ENCODE measurements at places on chromosomes 7 and 10. TPM values are rescaled to one million over a fixed set of nuclear protein-coding genes. Genes with fewer than 3 reads are reported as not detected.
A peak's percentile ranks its signal among the peaks of the same experiment; 100 is the strongest.

The PTPRZ1 gene
- not detected for total RNA-seq

DNA sequence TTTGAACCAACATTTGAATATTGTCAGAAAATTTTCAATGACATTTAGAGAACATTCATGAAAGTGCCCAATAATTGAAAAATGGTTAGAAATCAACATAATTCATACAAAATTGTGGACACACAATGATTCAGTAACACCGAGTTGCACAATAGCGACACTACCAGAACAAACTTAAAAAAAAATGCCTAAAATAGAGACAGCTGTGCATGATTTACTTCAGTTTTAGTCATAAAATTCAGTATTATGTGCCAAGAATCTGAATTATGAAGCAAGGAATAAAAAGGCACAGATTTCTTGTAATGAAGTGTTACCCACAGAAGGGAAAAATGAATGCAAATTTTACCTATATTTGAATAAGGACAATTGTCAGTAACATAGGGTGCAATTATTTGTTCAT, 396.0 kb downstream of the SEMA3D start:
- H3K4me3 ChIP-seq: no peak overlapping the region
- DNase-seq: no peak
- H3K27ac ChIP-seq: no peak overlapping the region
- H3K4me1 ChIP-seq: no peaks in the 10 kb centered on the region
- H3K27me3 ChIP-seq: peaks cover 2% of the 10 kb centered on the region

The GNAT3 gene
- not detected for total RNA-seq

- H3K27ac ChIP-seq: no peak overlapping the region
- H3K27me3 ChIP-seq: peaks cover 7% of the 10 kb centered on the region
- no peak for DNase-seq
- H3K4me3 ChIP-seq: no peak overlapping the region
Observed at GRCh38 chr10:10935032-10935431, 82.6 kb upstream of the CELF2 start.

The LEP gene
- total RNA-seq: not detected

The CCL24 gene
- total RNA-seq: not detected

DNA sequence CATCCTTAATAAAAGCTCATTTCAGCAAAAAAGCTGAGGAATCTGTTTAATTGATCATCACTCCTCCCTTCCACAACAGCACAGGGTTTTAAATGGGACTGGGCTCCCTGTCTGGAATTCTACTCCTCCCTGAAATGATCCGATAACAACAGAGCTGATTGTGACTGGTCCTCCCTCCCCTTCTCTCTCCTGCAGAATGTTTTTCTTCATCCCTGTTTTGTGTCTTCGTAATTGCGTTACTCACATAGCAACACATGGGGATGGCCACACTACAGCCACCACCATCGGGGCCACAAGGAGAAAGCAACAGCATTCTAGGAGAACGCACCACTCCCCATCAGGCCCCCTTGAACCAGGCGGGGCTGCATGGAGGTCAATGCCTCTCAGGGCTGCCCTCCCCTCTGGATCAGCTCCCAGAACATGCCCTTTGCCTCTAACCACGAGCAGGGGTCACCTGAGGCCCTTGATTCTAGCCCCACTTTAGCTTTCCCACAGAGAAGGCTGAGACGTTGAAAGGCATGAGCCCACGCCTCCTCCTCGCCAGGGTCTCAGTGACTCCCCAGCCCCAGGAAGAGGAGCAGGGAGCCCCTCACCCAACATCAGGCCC, 152.6 kb downstream of the PLXNA4 start:
- H3K4me1 ChIP-seq: peaks cover 32% of the 10 kb centered on the region
- H3K36me3 ChIP-seq: peaks cover 30% of the 10 kb centered on the region
- peaks cover 13% of the 10 kb centered on the region for H3K27me3 ChIP-seq
- no peak for DNase-seq

- no peaks in the 10 kb centered on the region for H3K36me3 ChIP-seq
- H3K27ac ChIP-seq: no peak overlapping the region
- DNase-seq: no peak
- H3K4me1 ChIP-seq: no peaks in the 10 kb centered on the region
- no peaks in the 10 kb centered on the region for H3K27me3 ChIP-seq
- H3K4me3 ChIP-seq: no peak overlapping the region
Observed at GRCh38 chr10:76554033-76554408, 1083.6 kb downstream of the KCNMA1 start.

The DYNC1I1 gene
- not detected for total RNA-seq

GRCh38 chr10:77391605-77392235, 245.9 kb downstream of the KCNMA1 start:
- H3K27me3 ChIP-seq: peaks cover 6% of the 10 kb centered on the region
- peaks cover 5% of the 10 kb centered on the region for H3K4me1 ChIP-seq
- DNase-seq: peak; percentile 36
- H3K36me3 ChIP-seq: no peaks in the 10 kb centered on the region
- no peak overlapping the region for H3K4me3 ChIP-seq

GRCh38 chr10:116688241-116688711, 54.1 kb downstream of the HSPA12A start:
- no peaks in the 10 kb centered on the region for H3K36me3 ChIP-seq
- H3K27me3 ChIP-seq: peaks cover 22% of the 10 kb centered on the region
- H3K4me1 ChIP-seq: no peaks in the 10 kb centered on the region
- no peak overlapping the region for H3K27ac ChIP-seq
- DNase-seq: no peak

DNA sequence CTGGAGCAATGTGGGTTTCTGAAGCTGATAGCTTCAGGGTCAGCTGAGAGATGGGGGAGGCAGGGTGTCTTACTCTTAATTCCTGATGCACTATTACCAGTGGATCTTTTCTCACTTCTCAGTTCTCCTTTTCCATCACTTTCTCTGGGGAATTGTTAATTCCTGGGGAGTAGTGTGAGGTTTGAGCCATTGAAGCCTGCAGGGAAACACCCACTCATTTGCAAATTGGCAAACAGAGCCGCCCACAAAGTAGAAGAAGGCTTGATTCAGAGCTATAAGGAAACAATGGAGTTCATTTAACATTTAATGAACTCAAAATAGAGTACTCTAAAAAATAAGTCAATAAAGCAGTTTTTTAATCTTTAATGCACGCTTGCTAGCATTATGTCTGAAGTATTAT, 4.3 kb upstream of the TECTB start:
- DNase-seq: no peak
- H3K4me1 ChIP-seq: no peaks in the 10 kb centered on the region
- H3K27ac ChIP-seq: no peak overlapping the region
- H3K4me3 ChIP-seq: no peak overlapping the region
- H3K27me3 ChIP-seq: peaks cover 12% of the 10 kb centered on the region

The ATRNL1 gene
- total RNA-seq: not detected

- H3K4me1 ChIP-seq: peaks cover 15% of the 10 kb centered on the region
- H3K27me3 ChIP-seq: no peaks in the 10 kb centered on the region
- no peak for DNase-seq
- H3K27ac ChIP-seq: no peak overlapping the region
Observed at GRCh38 chr7:2734751-2735571, 47.0 kb downstream of the AMZ1 start.

- H3K36me3 ChIP-seq: no peaks in the 10 kb centered on the region
- no peak for DNase-seq
- H3K4me3 ChIP-seq: no peak overlapping the region
- no peak overlapping the region for H3K27ac ChIP-seq
- peaks cover 34% of the 10 kb centered on the region for H3K27me3 ChIP-seq
Observed at GRCh38 chr7:159142730-159143129, 1.9 kb downstream of the VIPR2 start.

The SLC26A3 gene
- total RNA-seq: not detected

Data from activated naive CD8-positive, alpha-beta T cell treated with anti-CD3 and anti-CD28 coated beads, Interleukin-2, amount 10 ng/mL, durations not matched to agents 7 days and 5 days (primary cell).